Right lobe of liver (tissue), 6 donors: ENCODE measurements at places on chromosomes 2 and 18. TPM values are rescaled to one million over a fixed set of nuclear protein-coding genes. Genes with fewer than 3 reads are reported as not detected.

GRCh38 chr2:47058003-47058931, 96.8 kb downstream of the STPG4 start:
- H3K36me3 ChIP-seq = peaks cover 2% of the 10 kb centered on the region
- no peaks in the 10 kb centered on the region for H3K4me1 ChIP-seq
- H3K27me3 ChIP-seq = no peaks in the 10 kb centered on the region
- no peak overlapping the region for H3K4me3 ChIP-seq
- H3K27ac ChIP-seq = peak overlapping the region; percentile 31

GRCh38 chr2:289362-290089, 1.6 kb upstream of the ALKAL2 start:
- peak overlapping the region; percentile 64 for H3K4me3 ChIP-seq
- H3K27ac ChIP-seq = no peak overlapping the region
- no peaks in the 10 kb centered on the region for H3K36me3 ChIP-seq
- peak; percentile 64 for DNase-seq
- H3K4me1 ChIP-seq = no peaks in the 10 kb centered on the region

DNA sequence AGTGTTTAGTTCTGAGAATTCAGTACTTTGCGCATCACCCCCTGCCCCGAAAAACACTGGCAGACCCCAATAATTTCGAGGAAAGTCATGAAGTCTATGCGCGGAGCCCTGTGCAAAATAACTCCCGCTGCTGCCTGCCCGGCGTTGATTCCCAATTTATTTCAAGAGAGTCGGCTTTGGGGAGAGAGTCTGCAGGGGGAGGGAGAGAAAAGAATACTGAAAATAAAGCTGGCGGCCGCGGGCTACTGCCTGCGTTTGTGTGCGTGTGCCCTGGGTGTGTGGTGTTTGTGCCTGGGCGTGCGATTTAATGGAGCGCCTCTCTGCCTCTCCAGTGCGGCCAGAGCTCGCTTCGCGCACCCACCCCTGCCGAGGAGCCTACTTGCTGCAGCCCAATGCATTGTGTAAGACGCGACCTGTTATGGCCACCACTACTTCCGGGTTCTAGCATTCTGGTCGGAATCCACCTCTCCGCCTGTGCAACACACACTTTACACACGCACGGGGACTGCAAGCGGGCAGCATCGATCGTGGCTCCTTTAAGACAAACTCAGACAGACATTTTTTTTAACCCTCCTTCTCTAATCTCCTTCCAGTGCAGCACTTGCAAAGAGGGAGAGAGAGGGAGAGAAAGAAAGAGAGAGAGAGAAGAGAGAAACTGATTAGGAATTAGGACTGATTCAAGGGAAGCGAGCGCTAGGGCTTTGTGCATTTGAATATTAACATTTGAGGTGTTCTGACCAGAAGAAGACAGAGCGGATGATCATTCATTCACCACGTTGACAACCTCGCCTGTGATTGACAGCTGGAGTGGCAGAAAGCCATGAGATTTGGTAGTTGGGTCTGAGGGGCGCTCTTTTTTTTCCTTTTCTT, at the start of gene MEIS1:
MEIS1 (plus strand) TSS at position 447 of the 870 bp plus-strand sequence. CDS start 732 bp downstream, outside the sequence.
- H3K4me1 ChIP-seq = peaks cover 14% of the 10 kb centered on the region
- no peaks in the 10 kb centered on the region for H3K36me3 ChIP-seq
- peak within 1 kb of the TSS; percentile 76 for H3K4me3 ChIP-seq
- peak within 1 kb of the TSS; percentile 89 for H3K27ac ChIP-seq

GRCh38 chr2:134564549-134564948, 154.3 kb downstream of the TMEM163 start:
- H3K27me3 ChIP-seq = no peaks in the 10 kb centered on the region
- no peak overlapping the region for H3K4me3 ChIP-seq
- no peak for DNase-seq
- no peaks in the 10 kb centered on the region for H3K4me1 ChIP-seq

The NAB1 gene
- 22.6 TPM for total RNA-seq

The FARSB gene
- 6.2 TPM for total RNA-seq

DNA sequence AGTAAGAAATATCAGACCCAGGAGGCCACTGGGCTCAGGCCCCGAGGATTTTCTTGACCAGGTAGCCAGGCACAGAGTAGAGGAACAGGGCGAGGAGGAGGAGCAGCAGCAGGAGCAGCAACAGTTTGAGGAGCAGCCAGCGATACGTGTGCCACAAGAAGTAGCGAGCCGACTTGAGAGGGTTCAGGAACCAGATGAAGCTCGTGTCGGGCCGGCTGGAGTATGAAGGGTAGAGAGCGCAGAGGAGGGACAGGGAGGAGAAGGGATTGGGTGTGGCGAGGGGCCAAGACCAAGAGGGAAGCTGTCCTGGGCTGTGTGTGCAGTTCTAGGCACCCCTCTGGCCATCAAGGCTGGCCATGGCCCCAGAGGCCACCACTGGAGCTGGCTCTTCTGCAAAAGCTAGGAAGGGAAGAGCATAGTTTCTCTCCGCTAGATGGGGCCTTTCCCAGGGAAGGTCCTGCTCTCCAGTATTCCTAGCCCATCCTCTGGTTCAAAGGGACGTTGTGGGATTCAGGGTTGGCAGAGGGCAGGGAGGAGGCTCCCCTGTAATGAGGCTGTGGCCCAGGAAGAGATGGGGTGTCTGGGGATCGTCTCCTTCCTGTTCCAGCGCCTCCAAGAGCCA, 17.8 kb downstream of the OTOF start:
- H3K27me3 ChIP-seq = no peaks in the 10 kb centered on the region
- H3K36me3 ChIP-seq = no peaks in the 10 kb centered on the region
- no peak overlapping the region for H3K4me3 ChIP-seq

DNA sequence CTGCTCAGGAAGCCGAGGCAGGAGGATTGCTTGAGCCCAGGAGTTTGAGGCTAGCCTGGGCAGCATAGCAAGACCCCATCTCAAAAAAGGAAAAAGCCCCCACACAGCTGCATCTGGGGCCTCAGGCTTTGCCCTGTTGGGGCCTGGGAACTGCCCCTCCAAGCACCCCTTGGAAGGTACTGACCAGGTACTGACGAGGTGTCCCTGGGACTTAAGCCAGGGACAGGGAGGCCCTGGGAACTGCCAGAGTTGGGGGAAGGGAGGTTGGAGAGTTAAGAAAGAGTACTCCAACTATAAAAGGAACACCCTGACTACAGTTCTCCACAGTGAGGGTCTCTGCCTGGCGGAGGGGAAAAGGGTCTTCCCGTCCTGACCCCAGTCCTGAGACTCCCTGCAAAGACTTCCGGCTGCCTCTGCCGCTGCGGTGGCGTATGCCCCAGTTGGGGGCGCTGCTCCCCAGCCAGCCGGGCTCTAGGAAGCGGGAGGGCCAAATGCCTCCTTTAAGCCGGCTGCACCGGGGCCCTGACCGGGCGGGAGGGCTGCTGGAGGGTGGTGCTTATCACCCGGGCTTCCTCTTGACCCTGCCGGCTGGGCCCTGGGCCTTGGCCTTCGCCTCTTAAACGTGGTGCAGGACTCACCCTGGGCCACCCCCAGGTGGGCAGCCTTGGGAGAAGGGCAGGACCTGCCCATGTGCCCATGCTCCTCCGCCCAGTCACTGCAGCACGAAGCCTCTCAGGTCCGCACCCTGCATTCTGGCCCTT, 12.8 kb downstream of the SLC30A3 start:
- no peaks in the 10 kb centered on the region for H3K36me3 ChIP-seq
- no peaks in the 10 kb centered on the region for H3K4me1 ChIP-seq
- peak; percentile 61 for DNase-seq
- H3K4me3 ChIP-seq = no peak overlapping the region
- no peak overlapping the region for H3K27ac ChIP-seq

The AGAP1 gene
- total RNA-seq = 8.1 TPM

- no peaks in the 10 kb centered on the region for H3K36me3 ChIP-seq
- H3K27me3 ChIP-seq = no peaks in the 10 kb centered on the region
- no peaks in the 10 kb centered on the region for H3K4me1 ChIP-seq
- no peak overlapping the region for H3K27ac ChIP-seq
- H3K4me3 ChIP-seq = no peak overlapping the region
- no peak for DNase-seq
These were observed 826.0 kb upstream of the LRATD1 start for GRCh38 chr2:13806539-13806938.

The RAX gene
- not detected for total RNA-seq

- DNase-seq = no peak
- no peak overlapping the region for H3K4me3 ChIP-seq
- H3K4me1 ChIP-seq = no peaks in the 10 kb centered on the region
- no peaks in the 10 kb centered on the region for H3K36me3 ChIP-seq
- H3K27ac ChIP-seq = no peak overlapping the region
These were observed 26.0 kb downstream of the SATB2 start for GRCh38 chr2:199431746-199432213.
